IPS-NIHi11 (cell line): ENCODE measurements at places on chromosomes 1 and 21.

DNA sequence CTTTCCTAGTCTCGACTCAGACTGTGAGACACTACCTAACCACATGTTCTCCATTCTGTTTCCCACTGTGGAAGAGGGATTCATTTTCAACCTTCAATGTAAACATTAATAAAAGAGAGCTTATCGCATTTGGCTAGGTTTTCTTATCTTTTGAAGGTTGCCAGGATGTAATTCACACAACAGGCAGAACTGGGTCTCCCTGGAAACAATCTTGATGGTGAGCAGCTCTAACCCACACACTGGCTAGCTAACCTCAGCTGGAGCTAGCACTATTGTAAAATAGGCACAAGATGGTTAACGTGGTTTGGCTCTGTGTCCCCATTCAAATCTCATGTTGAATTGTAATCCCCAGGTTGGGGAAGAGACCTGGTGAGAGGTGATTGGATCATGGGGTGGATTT, 75.1 kb downstream of the ZSCAN20 start:
- DNase-seq = no peak

DNA sequence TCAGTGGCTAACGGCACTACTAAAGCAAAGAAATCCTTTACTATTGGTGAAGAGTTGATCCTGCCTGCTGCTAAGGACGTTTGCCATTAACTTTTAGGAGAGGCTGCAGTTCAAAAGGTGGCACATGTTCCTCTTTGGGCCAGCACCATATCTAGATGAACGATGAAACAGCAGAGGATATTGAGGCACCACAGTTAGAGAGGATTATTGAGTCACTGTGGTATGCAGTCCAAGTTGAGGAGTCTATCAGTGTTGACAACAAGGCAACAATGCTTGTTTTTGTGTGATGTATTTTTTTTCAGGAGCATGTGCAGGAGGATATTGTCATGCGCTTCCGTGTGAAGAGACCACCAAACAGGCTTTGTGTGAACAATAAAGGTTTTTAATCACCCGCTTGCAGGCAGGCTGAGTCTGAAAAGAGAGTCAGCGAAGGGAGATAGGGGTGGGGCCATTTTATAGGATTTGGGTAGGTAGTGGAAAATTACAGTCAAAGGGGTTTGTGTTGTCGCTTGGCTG, 80.9 kb downstream of the UCHL5 start:
- no peak for DNase-seq

DNA sequence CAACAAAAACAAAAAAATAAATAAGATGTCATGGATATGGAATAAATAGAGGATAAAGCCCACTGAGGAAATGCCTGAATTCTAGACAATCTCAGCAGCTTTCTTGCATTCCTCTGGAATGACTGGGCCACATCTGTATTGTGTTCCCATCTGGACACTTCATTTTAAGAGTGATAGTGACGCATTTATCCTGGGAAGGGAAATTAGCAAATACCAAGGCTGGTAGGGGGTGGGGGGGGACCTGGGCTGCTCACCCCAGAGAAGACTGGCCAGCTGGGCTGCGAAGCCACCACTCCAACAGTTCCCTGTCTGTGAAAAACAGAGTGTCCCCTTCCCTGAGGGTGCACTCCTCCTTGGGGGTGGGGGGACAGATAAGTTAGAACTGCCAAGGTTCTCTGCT, 106.3 kb downstream of the HIVEP3 start:
- no peak for DNase-seq

GRCh38 chr1:237763751-237764150, 127.0 kb downstream of the ZP4 start:
- no peak for DNase-seq

GRCh38 chr1:12466816-12467215, 151.2 kb downstream of the DHRS3 start:
- DNase-seq = no peak

- no peak for DNase-seq
Observed at GRCh38 chr21:42629933-42630589, 23.4 kb upstream of the PDE9A start.

DNA sequence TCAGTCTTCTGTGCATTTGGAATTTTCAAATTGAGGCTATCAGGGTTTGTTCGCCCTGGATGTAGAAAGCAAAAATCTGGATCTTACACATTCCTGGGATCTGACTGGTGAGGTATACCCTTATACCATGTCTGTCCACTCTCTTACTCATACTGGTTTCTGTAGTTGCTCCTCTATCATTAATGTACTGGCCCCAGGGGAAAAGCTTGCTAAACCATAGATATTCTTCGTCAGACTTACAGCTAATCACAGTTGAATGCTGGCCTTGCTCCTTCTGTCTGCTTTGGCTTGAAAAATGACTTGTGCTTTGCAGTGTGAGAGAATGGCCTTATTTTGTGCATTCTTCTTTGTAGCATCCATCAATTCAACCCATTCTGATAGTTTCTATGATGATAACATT, 30.5 kb downstream of the TBCE start:
- no peak for DNase-seq

DNA sequence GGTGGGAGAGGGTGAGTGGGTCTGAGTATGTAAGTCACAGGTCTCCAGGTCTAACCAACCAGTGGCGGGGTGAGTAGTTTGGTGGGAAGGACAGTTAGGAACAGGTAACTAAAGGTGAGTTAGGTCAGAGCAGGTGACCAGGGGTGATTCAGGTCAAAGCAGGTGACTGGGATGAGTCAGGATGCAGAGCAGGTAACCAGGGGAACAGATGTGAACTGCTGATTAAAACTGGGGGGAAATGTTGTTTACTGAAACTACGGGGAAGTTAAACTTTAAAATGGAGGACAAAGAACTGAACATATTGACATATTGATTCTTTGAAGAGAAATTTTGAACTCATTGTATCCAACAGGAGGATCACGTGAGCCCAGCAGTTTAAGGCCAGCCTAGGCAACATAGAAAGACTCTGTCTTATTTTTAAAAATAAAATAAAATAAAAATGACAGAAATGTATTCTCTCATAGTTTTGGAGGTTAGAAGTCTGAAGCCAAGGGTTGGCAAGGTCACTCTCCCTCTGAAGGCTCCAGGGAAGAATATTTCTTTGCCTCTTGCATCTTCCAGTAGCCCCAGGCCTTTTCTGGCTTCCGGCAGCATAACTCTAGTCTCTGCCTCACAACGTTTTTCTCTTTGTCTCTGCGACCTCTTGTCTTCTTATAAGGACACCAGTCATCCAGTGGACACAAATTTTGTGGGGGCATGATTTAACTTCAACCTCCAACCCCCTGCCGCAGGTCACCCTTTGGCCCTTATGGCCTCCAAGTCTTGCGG, 64.3 kb upstream of the TINAGL1 start:
- DNase-seq = no peak

DNA sequence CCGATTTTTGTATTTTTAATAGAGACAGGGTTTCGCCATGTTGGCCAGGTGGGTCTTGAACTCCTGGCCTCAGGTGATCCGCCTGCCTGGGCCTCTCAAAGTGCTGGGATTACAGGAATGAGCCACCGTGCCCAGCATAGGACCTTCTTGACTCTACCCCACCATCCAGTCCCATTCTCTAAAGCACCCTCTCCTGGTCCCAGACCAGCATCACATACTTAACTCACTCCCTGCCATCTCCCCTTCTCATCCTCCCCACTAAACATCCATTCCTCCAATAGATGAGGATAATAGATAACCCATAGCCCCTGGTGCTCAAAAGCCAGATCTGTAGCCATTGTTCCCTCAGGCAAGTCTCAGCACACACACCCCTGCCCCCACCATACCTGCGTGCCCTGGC, 2.1 kb downstream of the ENTREP3 start:
- DNase-seq = no peak

DNA sequence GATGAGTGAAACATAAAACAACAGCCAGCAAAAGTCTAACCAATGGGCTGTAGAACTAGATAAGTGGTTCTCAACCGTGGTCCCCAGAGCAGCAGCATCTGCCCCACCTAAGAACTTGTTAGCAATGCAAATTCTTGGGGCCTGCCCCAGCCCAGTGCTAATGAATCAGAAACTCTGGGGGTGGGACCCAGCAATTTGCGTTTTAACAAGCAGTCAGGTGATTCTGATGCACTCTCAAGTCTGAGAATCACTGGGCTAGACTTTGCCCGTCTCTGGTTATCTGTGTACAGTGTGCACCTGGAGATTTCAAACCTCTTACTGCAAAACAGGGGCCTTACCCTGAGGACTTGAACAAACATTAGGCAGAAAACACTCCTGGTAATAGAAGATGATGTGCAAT, 66.5 kb downstream of the PLXNA2 start:
- DNase-seq = peak; percentile 38

DNA sequence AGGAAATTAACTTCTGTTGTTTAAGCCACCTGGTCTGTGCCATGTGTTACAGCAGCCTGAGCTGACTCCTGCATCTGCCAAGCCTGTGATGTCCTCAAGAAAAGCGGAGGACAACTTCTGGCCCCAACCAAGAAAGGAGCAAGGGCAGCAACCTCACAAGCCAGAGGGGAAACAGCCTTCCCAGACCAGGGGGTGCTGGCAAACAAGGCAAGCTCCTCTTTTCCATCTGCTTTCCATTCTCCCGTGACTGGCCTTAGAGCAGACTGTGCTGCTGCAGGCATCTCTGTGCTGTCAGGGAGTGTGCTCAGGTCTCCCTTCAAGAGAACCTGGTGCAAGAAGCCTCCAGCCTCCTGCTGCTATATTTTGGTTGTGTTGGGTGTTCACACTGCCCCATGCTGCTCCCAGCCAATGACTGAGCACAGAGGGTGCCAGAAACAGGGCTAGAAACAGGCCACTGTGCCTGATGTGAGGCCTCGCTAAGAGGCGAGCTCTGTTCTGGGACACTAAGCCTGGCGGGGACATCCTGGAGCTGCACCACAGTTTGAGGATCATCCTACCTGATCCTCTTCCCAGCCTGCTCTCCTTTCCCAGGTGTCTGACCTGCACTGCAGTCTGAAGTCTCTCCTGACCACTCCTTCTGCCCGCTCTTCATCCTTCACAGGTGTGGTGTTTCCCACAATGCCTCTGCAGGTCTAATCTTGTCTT, 27.5 kb upstream of the SLAMF9 start:
- DNase-seq = no peak

DNA sequence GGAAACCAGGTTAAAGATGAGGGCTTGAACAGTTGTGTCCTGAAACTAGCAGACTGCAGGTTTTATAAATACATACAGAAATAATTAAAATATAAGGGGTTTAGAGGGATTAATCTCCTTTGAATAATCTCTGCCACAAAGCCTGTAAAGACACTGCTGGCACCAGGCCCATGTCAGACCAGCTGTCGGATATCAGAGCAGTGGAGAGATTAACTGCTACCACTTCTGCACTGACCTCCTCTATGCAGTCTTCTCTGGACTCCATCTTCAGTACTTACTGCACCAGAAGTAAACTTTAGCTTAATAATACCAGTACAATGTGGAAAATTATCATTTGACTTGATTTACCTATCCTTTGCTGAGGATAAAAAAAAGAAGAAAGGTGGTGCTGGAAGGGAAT, 128.6 kb downstream of the LHX4 start:
- DNase-seq = no peak

DNA sequence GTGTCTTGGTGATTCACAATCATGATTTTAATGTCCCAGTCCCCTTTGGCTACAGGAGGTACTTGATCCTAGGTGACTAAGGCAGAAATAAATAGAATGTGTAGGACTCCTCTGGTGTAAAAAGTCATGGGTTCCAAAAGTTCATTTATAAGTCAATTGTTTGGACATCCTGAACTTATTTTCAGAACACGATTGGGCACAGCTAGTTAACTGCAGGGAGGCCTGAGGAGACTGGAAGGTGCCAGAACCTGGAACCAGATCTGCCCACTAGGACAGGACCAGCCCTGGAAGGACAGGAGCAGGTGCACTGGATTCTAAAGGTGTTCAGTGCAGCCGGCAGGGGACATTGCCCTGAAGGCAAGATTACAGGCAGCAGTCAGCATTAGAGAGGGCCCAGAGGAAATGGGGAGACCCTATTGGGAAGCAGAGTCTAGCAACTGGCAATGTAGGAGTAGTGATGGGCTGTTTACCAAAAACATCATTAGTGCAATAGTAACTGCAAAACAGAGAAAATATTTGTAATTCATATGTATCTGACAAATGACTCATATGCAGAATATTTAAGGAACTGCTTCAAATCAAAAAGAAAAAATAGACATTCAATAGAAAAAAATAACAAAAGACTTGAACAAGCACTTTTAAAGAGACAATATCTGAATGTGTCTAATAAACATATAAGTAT, 23.6 kb upstream of the HEATR1 start:
- DNase-seq = no peak

- DNase-seq = peak; percentile 94
Observed at GRCh38 chr1:39898648-39899603, 2.8 kb downstream of the MYCL start.

DNA sequence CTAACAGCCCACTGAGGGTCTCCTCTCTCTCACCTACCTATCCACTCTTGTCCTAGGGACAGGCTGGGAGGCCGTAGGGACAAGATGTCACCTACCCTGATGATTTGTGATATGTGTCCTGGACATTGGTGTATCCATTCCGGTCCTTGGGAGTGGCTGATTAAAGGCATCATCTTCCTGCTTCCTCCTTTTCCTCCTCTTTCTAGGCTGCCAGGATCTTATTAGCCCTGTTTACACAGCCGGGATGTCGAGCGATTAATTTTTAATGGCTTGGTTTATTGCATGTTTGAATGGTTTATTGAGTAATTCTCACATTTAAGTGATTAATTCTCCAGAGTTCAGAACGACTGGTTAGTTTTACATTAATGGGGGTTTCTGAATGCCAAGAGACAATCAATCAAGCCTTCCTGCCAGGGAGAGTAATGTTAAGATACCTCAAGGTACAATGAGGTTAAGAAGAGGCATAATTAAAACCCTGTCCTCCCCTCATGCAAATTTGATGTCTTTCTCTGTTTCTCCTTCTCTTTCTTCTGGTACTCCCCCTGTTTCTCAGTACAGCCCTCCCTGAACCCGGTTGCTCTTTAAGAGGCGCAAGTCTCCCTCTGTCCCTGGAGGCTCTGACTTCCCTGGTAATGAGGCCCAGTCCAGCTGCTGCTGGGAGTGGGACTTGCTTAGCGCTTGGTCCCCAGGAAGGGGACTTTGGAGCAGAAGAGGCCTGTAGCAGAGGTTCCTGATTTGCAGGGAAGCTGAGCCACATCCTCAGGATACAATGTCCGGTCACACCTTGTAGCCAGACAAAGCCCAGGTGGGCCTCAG, 50.9 kb downstream of the ACTL8 start:
- no peak for DNase-seq

GRCh38 chr1:68438310-68438709, 11.4 kb downstream of the RPE65 start:
- DNase-seq = no peak

- no peak for DNase-seq
Observed at GRCh38 chr21:28256420-28256831, 736.3 kb downstream of the LTN1 start.

- no peak for DNase-seq
Observed at GRCh38 chr1:158014731-158015320, 21.4 kb downstream of the KIRREL1 start.

- DNase-seq = no peak
Observed at GRCh38 chr21:45420061-45421041, 15.4 kb downstream of the COL18A1 start.
